Epithelial cell of proximal tubule (primary cell): ENCODE measurements at places on chromosomes 12 and 14.

DNA sequence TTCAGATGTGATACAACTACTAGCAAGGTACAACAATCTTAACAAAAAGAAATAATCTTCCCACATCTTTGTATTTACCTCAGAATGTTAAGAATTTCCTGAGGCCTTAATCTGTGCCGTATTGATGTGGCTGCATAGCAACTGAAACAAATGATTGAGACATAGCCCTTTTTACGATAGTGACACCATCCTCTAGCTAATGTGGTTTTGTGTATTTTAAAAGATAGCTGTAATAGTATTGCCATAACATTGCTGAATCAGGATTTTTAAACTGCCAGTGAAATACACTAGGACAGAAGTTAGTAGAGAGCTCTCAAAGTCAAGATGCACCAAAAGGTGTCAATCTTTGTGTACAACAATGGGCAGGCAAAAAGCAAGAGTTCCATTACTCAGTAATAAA lies 11.9 kb downstream of the NPAS3 start:
- DNase-seq, result no peak

GRCh38 chr14:59540852-59541251 lies 35.8 kb downstream of the CCDC175 start:
- no peak for DNase-seq

- DNase-seq, result no peak
These were observed 117.1 kb upstream of the NCOR2 start for GRCh38 chr12:124684496-124684895.

DNA sequence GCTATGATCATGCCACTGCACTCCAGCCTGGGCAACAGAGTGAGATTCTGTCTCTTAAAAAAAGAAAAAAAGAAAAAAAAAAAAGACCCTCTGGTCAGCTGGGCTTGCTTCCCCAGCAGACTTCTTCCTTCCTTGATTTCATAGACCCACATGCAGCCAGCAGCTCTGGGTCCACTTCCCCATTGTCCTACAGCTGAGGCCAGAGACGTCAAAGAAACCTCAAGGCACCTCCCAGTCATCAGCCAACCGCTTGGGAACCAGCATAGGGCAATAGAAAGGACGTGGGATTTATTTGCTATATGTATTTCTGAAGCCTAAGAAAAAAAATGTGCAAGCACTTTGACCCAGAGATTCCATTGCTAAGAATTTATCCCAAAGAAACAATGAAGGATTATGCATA lies 35.4 kb upstream of the SPPL3 start:
- no peak for DNase-seq

GRCh38 chr14:103022002-103022684 lies 35.2 kb downstream of the CDC42BPB start:
- DNase-seq, result no peak

GRCh38 chr12:65287426-65287825 lies 8.9 kb downstream of the MSRB3 start:
- DNase-seq, result no peak

DNA sequence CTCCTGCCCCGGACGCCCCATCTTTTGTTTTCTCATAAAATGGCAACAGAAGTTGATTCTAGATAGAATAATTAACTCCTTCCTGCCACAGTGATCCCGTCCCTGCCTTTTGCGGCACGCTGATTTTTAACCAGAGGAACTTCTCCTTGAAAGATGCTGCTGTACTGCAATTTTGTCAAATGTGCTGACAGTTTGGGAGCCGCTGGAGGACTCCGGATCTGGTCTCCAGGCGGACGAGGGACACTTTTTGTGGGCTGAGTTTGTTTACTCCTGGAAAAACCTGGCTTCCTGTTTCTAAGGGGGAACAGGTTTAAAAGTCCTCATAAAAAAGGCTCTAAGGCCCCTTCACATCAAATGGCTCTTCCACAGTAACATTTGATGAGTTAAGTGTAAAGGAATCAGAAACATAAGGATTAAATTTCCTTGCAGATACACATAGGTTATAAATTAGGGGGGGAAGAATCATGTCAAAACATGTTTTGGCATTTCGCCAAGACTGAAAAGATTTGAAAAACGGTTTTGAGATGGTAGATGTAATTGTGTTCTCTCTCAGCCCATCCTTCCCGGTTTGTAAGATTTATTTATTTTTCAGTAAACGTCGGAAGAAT lies 15.5 kb downstream of the FZD10 start:
- DNase-seq, result no peak

DNA sequence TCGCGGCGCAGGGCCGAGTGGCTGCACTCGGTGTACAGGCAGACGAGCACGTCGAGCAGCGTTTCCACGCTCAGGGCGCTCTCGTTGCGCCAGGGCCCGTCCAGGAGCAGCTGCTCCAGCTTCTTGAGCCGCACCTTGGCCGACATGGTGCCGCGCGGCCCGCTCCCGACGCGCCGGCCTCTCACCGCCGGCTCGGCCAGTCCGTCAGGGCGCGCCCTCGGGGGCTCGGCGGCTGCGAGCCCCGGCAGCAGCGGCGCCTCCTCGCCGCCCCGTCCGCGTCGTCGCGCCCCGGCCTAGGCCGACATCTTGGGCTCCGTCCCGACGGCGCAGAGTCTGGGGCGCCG lies 349 bp downstream of the CDC42BPB start:
- no peak for DNase-seq
